ENCODE measurements at places on chromosomes 1 and 21.

- no peak for DNase-seq
These were observed 100.4 kb upstream of the BRINP3 start for GRCh38 chr1:190578017-190578416.

DNA sequence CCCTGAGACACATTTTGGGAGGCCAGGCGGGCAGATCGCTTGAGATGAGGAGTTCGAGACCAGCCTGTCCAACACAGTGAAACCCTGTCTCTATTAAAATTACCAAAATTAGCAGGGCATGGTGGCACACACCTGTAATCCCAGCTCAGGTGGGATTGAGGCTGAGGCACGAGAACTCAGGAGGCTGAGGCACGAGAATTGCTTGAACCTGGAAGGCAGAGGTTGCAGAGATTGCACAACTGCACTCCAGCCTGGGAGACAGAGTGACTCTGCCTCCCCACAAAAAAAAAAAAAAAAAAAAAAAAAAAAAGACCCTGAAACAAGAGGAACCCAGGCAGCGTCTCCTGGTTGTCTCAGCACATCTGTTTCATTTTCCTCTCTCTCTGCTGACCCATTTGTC, 24.2 kb downstream of the PGM1 start:
- no peak for DNase-seq

DNA sequence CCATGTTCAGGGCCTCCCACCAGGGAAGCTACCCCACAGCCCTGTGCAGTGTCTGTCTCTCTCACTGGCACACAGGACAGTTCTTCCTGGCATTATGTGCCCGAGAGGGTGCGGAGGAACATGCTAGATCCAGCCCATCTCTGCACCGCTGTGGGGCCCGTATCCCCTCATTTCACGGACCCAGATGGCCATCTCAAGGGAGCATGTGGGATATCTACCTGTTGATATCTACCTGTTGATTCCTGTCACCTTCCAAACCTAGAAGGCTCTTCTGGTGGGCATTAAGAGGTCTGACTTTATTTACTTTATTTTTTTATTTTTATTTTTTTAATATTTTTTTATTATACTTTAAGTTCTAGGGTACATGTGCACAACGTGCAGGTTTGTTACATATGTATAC, 11.7 kb downstream of the PIK3CD start:
- DNase-seq: no peak

DNA sequence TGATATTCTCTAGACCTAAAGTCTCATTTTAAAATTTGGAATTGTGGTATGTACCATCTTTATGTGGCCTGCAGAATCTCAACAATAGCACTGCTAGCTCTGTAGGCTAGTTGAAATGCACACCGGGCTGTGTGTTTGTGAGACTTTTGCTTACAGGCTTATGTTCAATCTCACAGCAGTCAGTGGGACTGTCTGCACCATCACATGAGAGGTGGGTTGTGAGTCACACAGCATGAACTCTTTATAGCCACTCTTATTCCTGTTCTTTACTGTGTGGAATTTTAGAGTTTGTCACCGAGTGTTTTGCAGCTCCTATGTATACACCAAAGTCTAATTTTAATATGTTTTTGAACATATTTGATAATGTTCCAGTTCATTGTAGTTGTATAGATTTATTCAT, 74.6 kb downstream of the RASAL2 start:
- no peak for DNase-seq

DNA sequence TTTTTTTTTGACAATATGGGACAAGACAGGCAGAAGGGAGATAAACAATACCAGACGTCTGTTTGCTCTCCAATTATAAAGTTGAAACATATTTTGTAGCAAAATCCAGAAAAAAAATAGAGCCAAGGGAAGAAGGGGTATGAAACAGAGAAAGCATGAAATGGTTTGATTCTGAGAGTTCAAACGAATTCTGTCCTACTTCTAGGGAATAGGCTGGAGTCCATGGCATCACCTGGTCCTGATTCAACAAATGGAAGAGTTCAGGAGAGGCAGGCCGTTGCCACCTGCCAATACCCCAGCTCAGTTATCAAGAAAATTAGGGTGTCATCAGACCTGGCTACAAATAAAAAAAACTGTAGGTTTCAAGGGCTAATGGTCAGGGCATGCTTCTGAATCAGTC, 71.8 kb downstream of the CLSTN1 start:
- no peak for DNase-seq

- no peak for DNase-seq
These were observed 369.5 kb downstream of the SEC16B start for GRCh38 chr1:177600321-177600720.

DNA sequence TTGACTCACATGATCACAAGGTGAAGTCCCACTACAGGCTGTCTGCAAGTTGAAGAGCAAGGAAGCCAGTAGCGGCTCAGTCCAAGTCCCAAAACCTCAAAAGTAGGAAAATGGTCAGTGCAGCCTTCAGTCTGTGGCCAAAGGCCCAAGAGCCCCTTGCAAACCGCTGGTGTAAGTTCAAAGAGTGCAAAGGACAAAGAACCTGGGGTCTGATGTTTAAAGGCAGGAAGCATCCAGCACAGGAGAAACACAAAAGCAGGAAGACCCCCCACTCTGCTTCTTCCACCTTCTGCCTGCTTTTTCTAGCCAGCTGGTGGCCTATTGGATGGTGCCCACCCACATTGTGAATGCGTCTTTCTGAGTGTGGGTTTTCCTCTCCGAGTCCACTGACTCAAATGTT, 2222.6 kb downstream of the MRPL39 start:
- DNase-seq: no peak

GRCh38 chr1:110976089-110976488, 12.4 kb upstream of the LRIF1 start:
- no peak for DNase-seq

DNA sequence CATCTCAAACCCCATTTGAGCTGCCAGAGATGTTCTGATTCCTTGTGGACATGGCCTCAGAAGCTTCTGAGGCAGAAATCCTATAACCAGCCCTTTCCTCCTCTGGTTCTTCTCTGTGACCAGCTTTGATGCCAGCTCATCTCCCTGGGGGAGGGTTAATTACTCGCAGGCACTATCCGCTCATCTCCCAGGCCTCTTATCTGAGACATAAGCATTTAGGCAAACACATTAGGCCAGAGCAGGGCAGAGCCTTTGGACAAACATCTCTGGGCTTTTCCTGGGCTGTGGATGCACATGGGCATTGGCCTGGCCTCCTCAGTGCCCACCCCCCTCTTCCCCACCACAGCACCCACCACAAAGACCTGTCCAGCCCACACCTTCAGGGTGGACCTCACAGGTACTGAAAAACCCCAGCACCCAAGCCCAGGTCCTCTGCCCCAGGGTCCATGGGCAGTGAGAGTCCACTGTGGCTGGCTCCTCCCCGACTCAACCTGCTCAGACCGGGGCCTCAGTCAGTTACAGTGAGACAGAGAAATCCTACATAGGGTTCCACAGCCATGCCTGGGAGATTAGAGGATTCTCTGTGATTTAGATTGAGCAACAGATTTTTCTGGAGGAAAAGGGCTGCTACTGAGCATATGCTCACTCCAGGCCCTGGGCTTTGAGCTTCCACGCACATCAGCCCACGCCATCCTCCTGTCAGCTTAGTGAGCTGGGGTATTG, 26.9 kb downstream of the IGSF21 start:
- no peak for DNase-seq

- no peak for DNase-seq
These were observed 9.5 kb downstream of the ZSWIM5 start for GRCh38 chr1:45196863-45197262.

DNA sequence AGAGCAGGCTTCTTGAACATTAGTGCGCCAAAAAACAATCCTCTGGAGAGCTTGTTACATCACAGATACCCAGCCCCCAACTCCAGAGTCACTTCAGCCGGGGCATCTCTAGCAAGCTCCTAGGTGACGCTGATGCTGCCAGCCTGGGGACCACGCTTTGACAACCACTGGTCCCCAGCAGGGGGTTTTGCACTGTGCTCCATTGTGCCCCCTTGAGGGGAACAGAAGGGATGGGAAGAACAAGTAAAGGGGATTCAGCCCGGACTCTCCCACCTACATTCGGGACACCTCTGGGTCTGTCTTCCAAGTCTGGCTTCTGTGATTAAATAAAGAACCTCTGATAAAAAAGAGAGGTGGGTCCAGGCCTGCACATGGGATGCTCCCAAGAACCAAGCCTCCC, 60.4 kb downstream of the ATP5PO start:
- DNase-seq: peak; percentile 17

DNA sequence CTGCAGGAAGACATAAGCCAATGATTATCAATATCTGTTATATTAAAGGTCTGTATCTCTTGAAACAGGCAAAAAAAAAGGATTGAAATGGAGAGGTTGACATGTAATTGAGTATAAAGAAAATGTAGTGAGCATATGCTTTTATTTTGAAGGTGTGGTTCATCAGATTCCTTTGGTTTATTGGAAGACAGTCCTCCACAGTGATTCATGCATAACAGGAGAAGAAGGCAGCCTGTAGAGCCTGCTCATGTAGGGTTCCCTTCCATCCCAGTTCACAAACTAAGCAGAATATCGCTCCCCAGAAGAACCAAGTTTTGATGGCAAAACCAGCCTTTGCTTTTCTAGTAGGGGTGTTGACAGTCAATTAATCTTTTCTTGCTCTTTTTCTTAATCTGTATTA, 1016.8 kb upstream of the ADGRL4 start:
- DNase-seq: no peak

- no peak for DNase-seq
These were observed 11.2 kb upstream of the HYI start for GRCh38 chr1:43464681-43465504.

Data from hematopoietic multipotent progenitor cell treated with erythropoietin and hydrocortisone succinate and interleukin-3 and kit ligand, for 8 days (in vitro differentiated cells).